ENCODE measurements at places on chromosomes 3 and 15.

- DNase-seq, result peak; percentile 27
Measured at GRCh38 chr3:156687023-156687422, 12.6 kb downstream of the TIPARP start.

- no peak for DNase-seq
Measured at GRCh38 chr15:77537006-77537405, 95.7 kb downstream of the LINGO1 start.

DNA sequence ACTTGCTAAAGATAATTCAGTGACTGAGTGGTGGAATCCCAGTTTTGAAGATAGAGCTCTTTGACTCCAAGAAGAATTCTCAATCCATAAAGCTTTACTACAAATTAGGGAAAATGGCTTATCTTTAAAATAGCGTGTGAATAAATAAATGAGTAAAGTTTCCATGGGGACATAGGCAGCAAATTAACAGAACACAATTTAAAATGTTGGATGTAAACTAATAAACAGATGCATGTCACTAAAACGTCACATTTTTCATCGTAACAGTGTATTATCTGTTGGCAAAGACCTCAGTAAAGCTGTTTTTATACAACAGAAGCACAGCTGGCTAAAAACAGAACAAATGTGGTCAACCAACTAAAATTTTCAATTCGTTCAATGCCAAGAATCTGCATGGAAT, 913.9 kb upstream of the CFAP20DC start:
- DNase-seq, result no peak

- DNase-seq, result no peak
Measured at GRCh38 chr3:163622384-163622783, 1455.9 kb downstream of the SI start.

GRCh38 chr15:40906091-40906990, 12.1 kb downstream of the VPS18 start:
- peak; percentile 65 for DNase-seq

DNA sequence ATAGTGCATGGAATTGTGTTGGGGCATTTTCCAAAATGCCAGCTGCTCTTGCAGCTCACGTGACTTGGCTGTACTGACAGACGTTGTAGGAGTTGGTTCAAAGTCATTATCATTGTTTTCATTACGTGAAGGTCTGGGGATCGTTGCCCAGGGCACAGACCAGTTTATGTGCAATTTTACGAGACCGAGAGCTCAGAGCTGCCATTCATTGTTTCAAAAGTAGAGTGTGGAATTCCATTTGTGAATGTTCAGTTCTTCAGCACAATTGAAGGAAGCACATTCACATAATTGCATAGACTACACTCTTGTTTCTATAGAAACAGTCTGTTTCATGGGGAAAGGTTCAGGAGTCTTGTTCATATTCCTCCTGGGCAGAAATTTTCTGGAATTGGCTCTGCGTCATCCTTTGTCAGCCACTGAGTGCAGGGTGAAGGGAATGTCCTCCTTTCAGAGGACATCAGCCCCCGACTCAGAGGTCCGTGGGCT, 54.5 kb downstream of the GABRG3 start:
- DNase-seq, result no peak

DNA sequence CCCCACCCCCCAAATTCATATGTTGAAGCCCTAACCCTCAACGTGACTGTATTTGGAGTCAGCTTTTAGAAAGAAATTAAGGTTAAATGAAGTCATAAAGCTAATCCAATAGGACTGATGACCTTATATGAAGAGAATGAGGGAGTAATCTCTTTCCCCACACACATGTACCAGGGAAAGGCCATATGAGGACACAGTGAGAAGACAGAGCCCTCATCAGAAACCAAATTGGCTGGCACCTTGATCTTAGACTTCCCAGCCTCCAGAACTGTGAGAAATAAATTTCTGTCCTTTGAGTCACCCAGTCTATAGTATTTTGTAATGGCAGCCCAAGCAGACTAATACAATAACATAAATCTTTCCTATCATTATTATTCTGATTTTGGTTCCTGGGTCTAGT, 194.7 kb upstream of the NANOGP8 start:
- DNase-seq, result peak; percentile 32

DNA sequence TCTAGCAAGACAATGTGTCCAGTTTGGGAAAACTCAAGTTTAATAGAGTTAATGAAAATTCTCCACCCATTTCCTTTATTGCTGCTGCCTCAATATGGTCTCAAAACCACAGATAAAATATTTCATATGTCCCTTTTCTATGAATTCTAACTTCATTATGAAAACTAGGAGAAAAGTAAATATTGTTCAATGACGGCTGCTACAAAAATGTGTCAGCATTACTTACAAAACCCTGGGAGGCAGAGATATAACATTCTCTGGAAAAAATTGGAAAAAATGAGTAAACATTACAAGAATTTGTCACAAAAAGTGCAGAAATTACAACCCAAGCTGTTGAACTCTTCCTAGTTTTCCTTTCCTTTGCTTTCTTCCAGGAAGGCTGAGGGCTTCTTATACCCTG, 22.2 kb upstream of the FBN1 start:
- DNase-seq, result peak; percentile 66

DNA sequence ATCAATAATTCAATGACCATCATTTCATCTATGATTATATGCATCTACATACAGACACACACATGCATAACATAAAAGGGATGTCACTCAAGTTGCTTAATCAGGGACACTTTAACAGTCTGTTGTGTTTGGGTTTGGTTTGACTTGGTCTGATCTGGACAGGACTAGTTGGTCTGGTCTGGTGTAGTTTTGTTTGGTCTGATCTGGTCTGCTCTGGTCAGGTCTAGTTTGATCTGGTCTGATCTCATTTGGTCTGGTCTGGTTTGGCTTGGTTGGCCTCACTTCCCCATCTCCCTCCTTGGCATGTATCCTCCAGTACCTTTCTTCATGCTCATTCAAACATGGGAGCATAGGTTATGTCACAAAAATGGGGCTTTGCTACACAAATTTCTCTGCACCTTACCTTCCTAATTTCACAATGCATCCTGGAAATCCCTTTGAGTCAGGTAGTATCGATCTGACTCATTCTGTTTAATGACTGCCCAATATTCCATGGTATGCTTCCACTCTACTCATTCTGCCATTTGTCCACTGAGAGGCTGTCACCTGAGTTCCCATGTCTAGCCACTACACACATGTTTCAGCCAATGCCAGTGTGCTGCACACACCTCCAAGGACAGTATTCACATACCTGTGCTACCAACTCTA, 73.0 kb upstream of the TPM1 start:
- no peak for DNase-seq

GRCh38 chr15:25790000-25790660, 73.0 kb downstream of the ATP10A start:
- peak; percentile 26 for DNase-seq

- no peak for DNase-seq
Measured at GRCh38 chr3:30577788-30578187, 28.6 kb upstream of the TGFBR2 start.

DNA sequence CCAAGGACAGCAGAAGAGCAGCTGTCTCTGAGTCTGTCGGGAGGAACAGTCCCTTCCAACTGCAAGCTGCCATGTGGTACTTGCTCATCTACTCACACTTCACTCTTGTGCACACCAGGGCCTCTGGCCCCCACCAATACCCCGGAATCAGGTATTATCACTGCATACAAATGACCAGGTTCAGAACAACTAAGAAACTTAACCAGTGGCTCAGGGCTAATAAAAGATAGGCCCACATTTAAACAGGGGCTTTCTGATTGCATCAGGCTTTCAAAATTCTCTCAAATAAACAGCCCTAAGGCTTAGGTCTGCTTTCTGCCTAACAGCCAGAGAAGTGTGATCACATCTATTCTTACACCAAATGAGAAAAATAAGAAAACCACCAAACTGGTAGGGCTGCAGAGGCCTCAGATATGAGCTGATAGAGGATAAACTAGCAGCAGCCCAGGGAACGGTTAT, 20.7 kb downstream of the CCDC12 start:
- no peak for DNase-seq

GRCh38 chr3:16309558-16309957, 44.5 kb downstream of the OXNAD1 start:
- DNase-seq, result peak; percentile 85

DNA sequence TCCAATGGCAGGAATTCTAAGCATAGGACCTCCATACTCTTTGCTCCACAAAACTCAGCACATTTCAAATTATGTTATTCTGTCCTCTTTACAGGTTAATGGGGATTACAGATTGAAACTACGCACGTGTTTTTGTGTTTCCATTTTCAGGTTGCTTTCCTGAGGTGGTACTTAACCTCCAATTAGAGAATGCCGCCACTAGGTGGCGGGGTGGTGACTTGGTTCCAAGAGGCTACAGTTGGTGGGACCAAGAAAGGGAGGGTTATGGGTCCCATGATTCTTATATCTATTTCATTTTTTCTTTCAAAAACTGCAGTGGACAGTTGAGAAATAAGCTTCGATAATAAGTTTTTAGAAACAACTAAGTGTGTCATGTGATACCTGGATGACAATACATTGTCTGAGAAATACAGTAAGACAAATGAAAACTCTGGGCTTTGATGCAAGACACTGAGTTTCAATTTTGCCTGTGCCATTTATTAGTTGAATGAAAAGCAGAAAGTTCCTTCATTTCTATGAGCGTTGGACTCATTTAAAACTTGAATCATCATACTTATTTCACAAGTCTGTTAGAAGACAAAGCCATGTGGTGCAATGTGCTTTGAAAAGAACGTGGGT, 539.0 kb downstream of the FGF12 start:
- DNase-seq, result peak; percentile 57

GRCh38 chr15:69679623-69680228, 227.1 kb downstream of the RPLP1 start:
- DNase-seq, result no peak

- peak; percentile 51 for DNase-seq
Measured at GRCh38 chr15:42137461-42138261, 18.8 kb downstream of the PLA2G4F start.

Measured in iris pigment epithelial cell (primary cell).